ENCODE measurements at places on chromosomes 4 and X. TPM values are rescaled to one million over a fixed set of nuclear protein-coding genes. Genes with fewer than 3 reads are reported as not detected.

The UGT2B11 gene
- not detected for polyA plus RNA-seq

The GAGE12D gene
- not detected for polyA plus RNA-seq

The PLXNB3 gene
- 12.4 TPM for polyA plus RNA-seq

The MAGED4 gene
- polyA plus RNA-seq: 1.5 TPM

The HDX gene
- polyA plus RNA-seq: 0.29 TPM

The F8 gene
- 2.2 TPM for polyA plus RNA-seq

The TMEM129 gene
- polyA plus RNA-seq: 25.6 TPM

The KLHL13 gene
- 1.6 TPM for polyA plus RNA-seq

The COL25A1 gene
- 0.06 TPM for polyA plus RNA-seq

The APELA gene
- polyA plus RNA-seq: 0.05 TPM

The IL15 gene
- polyA plus RNA-seq: 6.5 TPM

The PLRG1 gene
- polyA plus RNA-seq: 56.0 TPM

The SMAD1 gene
- polyA plus RNA-seq: 2.3 TPM

The ARHGEF38 gene
- polyA plus RNA-seq: 0.06 TPM

The PCSK1N gene
- 0.31 TPM for polyA plus RNA-seq
